ENCODE measurements at places on chromosomes 1 and 21.

DNA sequence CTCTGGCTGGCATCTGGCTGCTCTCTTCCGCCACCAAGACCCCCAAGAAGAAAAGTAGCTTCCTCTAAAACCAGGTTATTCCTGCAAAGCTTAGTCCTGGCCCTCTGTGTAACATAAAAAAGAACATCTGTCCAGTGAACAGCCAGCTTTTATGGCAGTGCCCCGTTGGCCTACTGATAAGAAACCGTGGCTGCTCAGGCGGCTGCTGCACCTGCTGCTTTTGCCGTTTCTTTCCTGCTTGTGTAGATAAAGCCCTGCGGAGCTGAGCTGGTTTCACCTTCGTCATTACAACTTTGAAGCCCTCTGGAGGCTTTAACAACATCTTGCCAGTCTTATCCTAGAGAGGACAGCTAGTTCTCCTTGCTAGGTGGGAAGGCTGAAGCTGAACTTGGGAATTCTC is 20.5 kb downstream of the ELAPOR1 start:
- no peak for DNase-seq

- no peak for DNase-seq
Measured at GRCh38 chr1:206875752-206876377, 10.4 kb downstream of the IL20 start.

DNA sequence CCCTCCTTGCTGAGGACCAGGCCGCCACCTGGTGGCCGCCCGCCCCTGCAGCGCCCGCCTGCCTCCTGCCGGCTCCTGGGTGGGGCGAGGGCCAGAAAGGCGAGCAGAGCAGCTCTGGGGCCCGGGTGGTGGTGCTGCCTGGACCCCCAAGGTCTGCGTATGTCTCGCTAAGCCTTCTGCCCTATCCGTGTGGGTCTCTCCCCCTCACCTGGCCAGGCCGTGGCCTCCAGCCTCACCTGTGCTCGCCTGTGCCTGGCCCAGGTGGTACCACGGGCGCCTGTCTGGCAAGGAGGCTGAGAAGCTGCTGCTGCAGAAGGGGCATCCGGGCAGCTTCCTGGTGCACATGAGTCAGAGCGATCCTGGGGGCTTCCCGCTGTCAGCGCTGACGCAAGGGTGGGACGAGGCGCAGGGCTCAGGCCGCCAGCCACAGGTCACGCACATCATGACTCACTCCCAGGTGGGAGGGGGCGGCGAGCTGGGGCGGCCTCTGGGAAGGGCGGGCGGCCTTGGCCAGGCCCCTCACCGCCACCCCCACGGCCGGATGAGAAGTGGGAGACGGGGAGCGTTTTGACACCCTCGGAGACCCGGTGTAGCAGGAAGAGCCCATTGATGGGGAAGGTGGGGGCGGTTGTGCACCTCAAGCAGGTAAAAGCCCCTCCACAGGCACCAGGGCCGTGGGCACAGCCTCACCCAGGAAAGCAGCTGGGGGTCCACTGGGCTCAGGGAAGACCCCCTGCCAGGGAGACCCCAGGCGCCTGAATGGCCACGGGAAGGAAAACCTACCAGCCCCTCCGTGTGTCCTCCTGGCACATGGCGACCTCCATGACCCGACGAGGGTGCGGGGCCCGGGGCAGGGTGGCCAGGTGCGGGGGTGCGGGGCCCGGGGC is 9.9 kb downstream of the RNF223 start:
- DNase-seq, result peak; percentile 62

DNA sequence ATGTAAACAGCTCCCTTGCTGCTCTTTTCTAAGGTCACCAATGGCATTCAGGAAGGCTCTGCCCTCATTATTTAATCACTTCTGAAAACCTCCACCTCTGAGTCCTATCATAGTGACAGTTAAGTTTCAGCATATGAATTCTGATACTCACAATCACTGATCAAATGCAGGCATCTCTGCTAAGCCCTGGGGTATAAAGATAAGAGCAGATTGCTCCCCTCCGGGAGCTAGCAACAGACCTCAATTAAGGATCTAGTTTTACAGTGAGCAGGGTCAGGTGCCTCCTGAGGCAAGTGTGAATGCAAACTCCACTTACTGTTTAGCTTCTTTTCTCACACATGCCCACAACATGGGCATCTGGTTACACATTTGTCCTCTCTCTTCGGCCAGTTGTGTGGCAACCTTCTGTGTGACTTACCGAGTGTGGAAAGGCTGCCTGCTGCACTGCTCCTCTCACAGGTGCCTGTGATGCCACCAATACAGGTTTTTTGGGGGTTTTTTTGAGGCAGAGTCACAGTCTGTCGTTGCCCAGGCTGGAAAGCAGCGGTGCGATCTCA is 15.0 kb downstream of the IL10RB start:
- DNase-seq, result no peak

GRCh38 chr1:3103967-3104677 is 35.1 kb downstream of the PRDM16 start:
- no peak for DNase-seq

DNA sequence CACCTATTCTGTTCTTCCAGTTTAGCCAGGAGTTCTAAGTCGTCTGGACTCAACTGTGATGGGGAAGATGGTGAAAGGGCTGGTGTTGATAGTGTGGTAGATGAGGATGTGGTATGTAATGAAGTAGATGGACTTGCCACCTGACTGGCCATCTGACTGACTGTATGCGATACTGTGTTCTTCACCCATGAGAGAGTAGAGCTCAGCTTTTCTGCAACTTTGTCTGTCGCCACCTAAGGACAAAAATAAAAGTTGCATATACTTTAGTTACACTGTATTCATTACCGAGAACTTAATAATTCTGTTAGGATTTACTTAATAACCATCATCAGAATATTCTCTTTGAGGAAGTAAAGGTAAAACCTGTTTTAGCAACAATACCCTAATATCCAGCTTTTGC is 48.5 kb downstream of the EVI5 start:
- no peak for DNase-seq

GRCh38 chr1:226574044-226574443 is 25.5 kb downstream of the STUM start:
- no peak for DNase-seq

DNA sequence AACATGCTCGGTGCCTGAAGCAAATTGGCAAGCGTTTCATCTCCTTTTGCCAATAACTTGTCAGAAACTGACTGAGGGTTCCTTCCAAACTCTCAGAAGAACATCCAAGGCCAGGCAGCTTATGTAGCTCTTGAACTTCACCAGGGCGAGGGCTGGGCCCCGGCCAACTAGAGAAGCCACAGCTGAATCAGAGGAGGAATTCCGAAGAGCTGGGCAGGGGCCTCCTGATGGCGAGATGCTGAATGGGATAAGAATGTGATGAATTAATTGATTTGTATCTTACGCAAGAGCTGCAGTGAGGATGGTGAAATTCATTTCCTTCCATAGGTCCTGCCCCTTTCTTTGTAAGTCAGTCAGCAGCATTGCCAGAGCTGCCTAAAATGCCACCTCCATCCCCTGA is 345.8 kb downstream of the KIF26B start:
- no peak for DNase-seq

DNA sequence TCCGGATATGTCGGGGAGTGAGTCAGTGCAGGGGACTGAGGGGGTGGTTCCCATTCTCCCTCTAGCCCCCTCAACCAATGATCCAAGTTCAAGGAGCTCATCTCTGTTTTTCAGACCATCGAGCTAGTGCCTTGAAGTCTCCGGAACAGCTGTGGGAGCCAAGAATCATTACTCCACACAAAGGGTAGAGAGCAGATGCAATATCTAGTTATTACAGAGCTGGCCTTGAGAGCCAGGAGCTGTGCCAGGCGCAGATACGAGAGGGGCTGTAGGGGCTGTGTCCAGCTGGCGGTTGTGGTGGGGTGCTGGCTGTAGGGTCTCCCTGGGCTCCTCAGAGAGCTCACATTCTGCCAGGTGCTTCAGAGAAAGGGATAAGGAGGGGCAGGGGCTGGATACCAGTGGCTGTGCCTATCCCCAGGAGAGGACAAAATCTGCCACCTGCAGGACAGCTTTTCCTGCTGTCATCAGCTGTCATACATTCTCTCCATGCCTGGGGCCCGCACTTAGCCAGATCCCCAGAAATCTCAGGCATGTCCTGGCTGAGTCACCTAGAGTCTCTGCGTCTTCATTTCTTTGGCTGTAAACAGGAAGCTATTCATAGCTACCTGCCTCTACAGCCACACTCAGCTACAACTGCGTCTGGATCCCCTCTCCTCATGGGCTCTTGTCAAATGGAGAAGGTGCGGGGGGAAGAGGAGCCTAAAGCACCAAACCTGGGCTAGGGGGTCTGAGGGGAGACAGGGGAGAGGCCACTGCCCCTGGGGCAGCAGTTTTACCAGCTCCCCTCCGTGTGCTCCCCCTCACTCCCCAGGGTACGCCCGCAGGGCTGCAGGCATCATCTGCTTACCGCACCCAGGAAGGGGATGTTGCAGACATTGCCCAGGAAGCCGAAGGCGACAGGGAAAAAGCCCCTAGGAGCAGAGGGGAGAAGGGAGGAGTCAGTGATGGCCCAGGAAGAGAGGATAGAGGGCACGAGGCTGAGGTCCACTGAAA is 2.4 kb upstream of the KISS1 start:
- DNase-seq, result no peak

All from stimulated activated CD8-positive, alpha-beta memory T cell treated with anti-CD3 and anti-CD28 coated beads, Interleukin-7, amount 100 ng/mL, for 24 hours (primary cell).